LHCN-M2 (cell line): ENCODE measurements at places on chromosomes 2 and 18. TPM values are rescaled to one million over a fixed set of nuclear protein-coding genes. Genes with fewer than 3 reads are reported as not detected.

GRCh38 chr18:51833850-51834249, 506.1 kb upstream of the DCC start:
- DNase-seq, result no peak

MYL1 gene
- 0.34 TPM in 1 of 2 replicates, not detected in the other for total RNA-seq

DNA sequence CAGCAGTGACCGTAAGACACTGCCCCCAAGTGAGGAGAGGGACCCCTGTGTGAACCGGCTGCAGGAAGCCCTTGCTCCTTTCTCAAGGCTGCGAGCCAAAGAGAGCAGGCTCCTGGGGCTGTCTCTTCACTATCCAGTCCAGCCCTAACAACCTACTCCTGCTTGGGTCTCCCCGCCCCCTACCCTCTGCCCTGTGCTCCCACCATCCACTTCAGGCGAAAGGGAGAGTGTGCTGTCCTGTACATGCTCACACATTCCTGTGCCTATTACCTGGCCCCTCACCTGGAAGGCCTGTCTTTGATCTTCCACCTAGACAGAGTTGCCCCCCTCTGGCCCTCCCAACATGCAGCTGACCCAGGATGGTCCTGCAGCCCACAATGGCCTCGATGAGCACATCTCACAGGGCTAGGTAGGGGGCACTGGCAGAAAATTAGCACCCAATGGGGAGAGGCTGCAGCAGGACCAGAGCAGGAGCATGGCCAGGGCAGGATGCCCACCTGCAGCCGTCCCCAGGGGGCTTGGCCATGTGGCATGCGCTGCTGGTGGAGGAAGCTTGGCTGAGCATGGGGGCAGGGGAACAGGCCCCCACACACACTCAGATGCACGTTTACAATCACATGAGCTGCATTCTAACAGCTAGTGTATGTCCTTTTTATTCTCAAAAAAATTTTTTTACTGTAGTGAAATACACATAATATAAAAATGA, 93.5 kb downstream of the POLR1A start:
- DNase-seq, result no peak

DNA sequence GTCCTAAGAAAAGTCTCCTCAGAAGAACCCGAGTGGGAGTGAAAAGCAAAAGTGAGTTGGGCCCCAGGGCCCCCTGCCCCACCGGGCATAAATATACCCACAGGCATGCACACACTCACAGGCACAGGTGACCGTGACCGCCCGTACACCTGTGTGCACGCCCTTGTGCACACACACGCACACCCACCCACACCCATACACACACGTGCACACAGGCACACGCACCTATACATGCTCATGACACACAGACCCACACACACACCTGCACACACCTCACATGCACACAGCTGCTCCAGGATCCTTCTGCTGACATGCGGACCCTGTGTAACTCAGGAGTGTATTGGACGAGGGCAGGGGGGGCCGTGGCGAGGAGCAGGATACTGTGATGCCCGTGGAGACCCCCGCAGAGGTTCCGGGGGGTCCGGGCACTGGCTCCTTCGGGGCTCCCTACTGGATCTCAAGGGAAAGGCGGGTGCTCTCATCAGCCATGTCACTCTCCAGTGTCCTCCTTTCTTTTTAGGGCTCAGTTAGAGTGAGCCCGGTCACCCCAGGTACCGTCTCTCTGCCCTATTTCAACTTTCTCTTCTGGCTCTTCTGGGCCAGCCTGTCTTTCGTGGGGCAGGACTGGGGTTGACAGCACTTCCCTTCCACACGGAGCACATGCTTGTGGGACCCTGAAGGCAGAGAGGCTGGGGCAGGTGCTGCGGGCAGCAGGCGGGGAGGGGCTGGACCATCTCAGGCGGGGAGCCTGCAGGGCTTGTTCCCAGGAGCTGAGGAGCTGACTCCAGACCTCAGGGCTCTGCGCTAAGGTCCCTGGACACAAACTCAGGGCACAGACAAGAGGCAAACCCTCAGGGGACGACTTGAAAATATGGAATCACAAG, 48.5 kb downstream of the TPO start:
- no peak for DNase-seq
